ENCODE measurements at places on chromosomes 3 and 15.

- DNase-seq, result no peak
These were observed 91.6 kb downstream of the LRRK1 start for GRCh38 chr15:101010781-101011180.

- no peak for DNase-seq
These were observed 38.0 kb downstream of the CCR3 start for GRCh38 chr3:46280105-46280797.

- no peak for DNase-seq
These were observed 238.7 kb downstream of the CHST2 start for GRCh38 chr3:143358155-143358792.

DNA sequence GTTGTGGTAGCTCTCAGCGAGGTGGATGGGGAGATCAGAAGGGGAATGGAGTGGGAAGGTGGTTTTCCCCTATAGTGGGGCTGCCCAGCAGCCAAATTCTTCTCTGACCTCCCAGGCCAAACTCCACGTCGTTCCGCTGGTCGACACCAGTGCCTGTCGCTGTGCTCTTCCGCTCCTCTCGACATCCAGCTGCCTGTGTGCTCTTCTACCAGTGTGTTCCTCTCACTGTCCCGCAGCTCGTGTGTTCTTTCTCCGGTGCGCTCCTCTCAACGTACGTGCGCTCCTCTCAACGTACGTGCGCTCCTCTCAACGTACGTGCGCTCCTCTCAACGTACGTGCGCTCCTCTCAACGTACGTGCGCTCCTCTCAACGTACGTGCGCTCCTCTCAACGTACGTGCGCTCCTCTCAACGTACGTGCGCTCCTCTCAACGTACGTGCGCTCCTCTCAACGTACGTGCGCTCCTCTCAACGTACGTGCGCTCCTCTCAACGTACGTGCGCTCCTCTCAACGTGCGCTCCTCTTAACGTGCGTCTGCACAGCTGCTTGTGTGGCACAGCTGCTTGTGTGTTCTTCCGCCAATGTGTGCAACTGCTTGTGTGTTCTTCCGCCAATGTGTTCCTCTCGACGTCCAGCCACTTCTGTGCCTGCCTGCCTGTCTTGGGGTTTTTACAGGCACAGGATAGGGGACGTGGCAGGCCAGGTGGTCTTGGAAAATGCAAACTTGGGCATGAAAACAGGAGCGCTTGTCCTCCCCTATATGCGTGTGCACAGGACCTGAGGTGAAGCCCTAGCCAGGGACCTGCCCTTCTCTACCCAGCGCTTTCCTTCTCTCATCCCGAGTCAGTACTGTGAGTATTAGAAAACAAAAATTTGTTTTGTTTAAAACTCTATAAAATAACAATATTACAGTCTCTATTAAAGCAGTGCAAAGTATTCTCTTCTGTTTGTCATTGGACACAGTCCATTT is 991.1 kb downstream of the GBE1 start:
- DNase-seq, result no peak

- DNase-seq, result peak; percentile 49
These were observed 16.1 kb downstream of the POU1F1 start for GRCh38 chr3:87260270-87260669.

DNA sequence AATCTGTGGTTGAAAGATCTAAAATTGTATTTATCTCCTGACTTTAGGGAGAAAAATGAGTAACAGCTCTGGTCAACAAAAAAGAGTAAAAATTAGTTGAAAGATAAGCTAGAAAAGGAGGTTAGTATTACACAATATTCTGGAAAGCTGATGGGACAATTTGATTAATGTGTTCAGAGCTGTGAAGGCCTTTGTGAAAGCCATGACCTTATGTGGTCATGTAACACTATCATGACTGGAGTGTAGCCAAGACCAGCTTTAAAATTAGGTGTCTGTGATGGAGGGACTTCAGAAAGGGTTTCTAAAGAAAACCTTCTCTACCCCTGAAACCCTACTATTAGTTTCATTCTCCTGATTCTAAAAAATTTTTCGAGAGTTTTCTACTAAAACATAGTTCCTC is 127.2 kb downstream of the NFKBIZ start:
- no peak for DNase-seq

- no peak for DNase-seq
These were observed 125.8 kb downstream of the ERC2 start for GRCh38 chr3:56342475-56342874.

DNA sequence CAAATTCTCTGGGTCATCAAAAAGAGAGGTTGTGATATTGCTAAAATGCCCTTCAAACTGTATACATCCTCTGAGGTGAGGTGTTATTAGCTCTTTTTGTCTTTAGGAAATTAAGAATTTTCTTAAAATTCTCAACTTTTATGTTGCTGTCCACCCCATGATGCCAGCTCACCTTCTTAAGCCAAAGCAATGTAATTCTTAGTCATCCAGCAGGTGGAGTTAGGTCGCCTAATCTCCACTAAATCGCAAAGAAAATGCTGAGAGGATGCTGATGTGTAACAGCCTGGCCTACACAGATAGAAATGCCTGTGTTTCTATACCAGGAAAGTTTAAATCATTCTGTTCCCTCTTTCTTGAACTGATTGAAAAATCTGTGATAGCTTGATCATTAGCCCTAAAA is 770.2 kb upstream of the ALCAM start:
- DNase-seq, result peak; percentile 21

DNA sequence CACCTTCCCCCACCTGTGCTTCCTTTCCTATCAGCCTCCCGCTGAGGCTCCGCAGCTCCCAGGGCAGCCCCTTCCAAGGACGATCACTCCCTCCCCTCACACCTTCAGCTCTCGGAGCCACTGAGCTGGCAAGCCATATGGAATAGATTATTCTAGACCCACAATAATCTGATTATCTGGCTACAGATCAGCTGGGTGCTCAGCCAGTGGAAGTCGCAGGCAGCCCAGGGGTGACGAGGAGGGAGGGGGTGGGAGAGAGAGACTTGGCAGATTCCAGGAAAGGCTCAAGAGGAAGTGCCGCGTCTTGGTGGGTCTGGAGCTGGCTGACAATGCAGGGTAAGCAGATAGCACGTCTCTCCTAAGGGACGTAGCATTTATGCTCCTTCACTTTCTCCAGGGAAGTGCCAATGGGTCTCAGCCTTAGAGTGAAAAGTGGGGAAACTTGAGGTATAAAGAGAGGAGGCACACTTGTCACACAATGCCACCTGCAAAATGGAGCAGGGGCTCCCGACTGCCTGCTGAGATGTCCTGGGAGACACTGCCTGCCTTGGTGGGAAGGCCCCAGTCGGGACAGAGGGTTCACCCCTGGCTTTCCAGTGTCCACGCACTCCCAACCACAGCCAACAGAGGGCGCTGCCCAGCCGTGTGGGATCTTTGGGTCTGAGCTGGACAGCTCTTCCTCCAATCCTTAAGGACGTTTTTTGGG is 9.4 kb upstream of the MESP1 start:
- peak; percentile 80 for DNase-seq

- DNase-seq, result no peak
These were observed 35.7 kb upstream of the BHLHE40 start for GRCh38 chr3:4943549-4943948.

- DNase-seq, result peak; percentile 97
These were observed at the start of gene NCBP2 for GRCh38 chr3:196942226-196942914. NCBP2 (minus strand) TSS chr3:196942528; CDS start chr3:196942503, 25 bp downstream.

- DNase-seq, result no peak
These were observed 3.7 kb downstream of the TMEM42 start for GRCh38 chr3:44865272-44866035.

GRCh38 chr3:111229301-111229700 is 157.7 kb downstream of the NECTIN3 start:
- DNase-seq, result no peak

DNA sequence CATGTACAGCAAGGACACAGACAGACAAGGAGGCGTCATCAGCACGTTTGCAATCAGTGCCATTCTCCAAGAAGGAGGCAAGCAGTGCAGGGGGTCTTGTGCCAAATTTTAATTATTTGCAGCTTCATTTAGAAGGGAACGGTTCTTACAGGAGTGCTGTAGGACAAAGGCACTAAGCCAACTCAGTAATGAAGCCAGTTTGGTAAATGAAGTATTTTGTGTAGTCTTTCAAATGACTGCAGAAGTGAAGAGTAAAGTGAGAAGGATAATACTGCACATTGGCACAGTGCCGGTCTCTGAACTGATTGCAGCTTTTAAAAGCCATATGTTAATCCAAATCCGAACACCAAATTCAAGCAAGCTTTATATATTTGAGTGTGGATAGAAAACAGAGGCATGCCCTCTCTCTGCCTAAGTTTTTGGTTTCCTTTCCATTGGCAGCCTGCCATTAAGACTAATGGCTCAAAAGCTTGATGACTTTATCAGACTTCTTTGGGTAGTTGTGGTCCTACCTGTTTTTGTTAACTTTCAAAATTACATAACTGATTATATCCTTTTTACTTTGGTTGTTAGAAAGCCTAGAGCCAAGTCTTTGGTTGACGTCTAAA is 101.3 kb downstream of the SENP2 start:
- DNase-seq, result no peak

DNA sequence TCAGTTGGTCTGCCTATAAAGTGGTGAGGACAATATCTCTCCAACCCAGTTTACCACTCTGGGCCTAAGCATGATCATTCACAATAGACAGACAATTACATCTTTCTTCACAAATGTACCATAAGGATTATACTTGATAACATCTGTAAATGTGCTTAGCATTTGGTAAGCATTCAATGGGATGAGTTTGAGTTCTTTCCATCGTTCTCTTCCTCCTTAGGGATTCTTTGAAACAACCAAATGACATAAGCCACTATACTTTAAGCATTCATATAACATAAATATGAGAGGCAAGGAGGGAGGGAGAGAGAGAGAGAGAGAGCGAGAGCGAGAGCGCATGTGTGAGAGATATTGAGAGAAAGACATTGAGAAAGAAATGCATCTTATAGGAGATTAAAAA is 303.3 kb upstream of the CBLB start:
- DNase-seq, result no peak

GRCh38 chr3:188052169-188053035 is 101.6 kb upstream of the LPP start:
- DNase-seq, result peak; percentile 35

DNA sequence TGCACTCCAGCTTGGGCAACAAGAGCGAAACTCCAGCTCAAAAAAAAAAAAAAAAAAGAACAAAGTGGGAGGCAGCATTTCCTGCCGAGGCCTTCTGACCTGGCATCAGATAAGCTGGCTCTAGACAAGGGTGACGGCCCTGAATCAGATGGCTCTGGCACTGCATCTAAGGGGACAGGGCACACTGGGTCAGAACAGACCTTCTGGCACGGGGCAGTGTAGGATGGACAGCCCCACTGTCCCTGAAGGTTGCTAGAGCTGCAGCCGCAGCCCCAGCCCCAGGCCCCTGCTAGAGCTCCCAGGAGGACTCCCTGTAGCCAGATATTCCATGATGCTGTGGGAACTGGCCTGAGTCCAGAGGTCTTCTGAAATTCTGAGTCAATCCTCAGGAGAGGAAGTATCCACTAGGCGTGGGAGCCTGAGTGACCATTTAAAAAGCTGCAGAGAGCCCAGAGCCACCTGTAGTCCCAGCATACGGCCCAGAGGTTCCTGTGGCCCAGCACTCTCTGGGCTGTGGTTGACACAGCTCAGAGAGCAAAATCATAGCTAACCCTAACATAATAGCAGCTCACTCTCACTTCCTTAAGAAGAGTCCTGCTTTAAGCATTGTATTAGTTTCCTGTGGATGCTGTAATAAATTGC is 69.2 kb upstream of the MFGE8 start:
- DNase-seq, result no peak

- no peak for DNase-seq
These were observed 35.3 kb downstream of the TSPAN3 start for GRCh38 chr15:77035584-77035983.

GRCh38 chr3:54034971-54035370 is 87.4 kb upstream of the CACNA2D3 start:
- no peak for DNase-seq

DNA sequence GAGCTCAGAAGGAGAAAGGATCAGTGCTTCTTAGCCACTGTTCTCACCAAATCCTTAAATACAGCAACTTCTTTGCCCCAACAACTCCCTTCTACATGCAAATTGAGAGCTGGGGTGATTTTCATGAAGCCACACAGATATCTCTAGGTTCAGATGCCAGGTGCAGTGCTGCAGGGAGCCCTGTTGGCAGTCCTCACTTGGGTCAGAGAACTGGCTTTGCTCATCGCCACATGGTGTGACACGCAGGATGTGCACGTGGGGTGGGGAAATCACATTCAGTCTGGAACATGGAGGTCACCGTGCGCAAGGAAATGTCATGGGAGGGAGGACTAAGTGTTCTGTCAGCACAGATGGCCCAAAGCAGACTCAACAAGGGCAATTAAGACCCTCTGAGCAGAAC is 103.8 kb downstream of the WDR76 start:
- no peak for DNase-seq

DNA sequence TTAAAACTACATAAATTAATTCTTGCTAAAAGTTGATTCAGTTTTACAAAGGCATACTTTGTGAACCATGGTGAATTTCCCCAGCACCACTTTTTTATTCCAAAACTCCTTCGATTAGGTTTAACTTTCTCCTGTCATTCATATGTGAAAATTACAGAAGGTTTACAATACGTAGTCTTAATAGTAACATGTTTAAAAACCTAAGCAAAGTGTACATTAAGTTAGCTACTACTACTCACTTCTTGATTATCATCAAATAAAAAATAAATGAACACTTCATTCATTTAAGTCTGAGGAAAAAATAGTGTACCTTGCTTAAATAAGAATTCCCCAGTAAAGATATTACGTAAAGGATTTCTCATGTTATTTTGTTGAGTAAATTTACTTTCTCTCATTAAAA is 38.6 kb downstream of the DCUN1D1 start:
- DNase-seq, result no peak

- DNase-seq, result no peak
These were observed 107.2 kb upstream of the ALDH1A3 start for GRCh38 chr15:100772478-100772877.

- no peak for DNase-seq
These were observed 37.9 kb downstream of the MLH1 start for GRCh38 chr3:37031096-37031682.

GRCh38 chr15:57537072-57537471 is 54.6 kb upstream of the MYZAP start:
- peak; percentile 31 for DNase-seq

DNA sequence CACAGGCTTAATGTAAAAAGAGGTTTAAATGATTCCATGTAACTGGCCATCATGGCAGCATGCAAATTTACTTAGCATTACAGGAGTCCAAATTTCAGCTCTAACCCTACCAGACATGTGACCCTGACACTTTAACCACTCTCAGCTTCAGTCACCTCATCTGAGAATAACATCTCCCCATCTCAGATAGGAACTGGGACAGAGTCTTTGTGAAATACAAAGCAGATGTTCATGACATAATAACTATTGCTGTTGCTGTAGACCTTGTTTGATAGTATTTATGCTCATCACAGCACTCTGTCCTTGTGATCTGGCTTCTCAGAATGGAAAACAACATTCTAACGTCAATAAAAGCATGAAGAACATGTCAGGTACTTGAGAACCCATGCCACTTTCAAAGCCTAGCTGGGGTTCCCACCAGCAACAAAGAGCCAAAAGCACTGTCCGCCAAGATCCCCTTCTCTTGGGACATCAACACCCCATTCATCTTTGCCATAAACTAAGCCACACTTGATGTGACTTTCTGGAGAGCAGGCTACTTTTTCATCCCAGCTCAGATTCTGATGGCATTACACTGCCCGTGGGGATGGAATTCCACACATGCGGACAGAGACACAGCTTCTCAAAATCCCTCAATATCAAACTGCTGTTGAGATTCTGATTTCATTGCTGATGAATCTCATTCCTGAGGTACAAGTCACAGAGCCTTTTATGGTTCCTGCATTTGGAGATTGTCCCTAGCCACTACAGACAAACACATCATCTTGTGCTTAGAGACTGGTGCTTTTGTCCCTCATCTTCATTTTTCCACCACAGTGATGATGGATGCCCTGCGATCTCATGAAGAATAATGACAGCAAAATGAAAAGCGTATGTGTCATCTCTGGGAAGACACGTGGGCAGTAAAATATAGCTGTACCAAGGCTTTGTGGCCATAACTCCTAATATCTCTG is 202.7 kb downstream of the TNIK start:
- DNase-seq, result no peak
